ENCODE measurements at places on chromosomes 3 and 15.
A peak's percentile ranks its signal among the peaks of the same experiment; 100 is the strongest.

DNA sequence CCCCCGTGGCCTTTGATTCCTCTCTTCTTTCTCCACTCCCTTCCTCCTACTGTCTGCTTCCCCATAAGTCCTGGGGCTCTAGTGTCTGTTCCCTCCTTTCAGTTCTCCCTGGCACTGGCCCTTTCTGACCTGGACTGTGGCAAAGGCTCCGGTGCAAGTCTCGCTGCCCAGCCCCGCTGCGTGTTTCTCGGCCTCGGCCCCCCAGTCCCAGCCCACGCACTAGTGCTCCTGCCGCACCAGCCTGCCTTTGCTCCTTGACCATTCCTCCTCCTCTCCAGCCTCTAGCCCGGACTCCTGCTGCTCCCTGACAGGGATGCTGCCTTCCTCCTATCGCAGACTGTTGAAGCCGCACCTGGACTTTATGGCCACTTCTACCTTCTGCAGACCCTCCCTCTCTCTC is 2.1 kb downstream of the TM6SF1 start:
- no peak for DNase-seq

GRCh38 chr3:183158113-183158512 is 4.4 kb downstream of the LAMP3 start:
- no peak for DNase-seq

DNA sequence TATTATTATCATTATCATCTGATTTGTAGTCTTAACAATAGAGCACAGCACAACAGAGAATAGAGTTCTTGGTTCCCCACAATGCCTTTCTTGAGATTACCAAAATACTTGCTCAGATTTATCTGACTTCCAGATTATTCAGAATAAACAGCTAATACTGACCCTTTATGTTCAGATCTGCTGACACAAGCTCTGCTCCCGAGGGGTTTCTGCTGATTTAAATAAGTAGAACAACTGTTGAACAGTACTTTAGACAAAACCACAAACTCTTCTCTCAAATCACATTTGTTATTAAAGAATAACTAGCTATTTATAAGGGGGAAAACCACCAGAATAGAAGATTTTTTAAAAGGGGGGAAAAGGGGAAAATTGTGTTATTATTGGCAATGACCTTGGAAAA is 380.2 kb upstream of the ATP11B start:
- no peak for DNase-seq

DNA sequence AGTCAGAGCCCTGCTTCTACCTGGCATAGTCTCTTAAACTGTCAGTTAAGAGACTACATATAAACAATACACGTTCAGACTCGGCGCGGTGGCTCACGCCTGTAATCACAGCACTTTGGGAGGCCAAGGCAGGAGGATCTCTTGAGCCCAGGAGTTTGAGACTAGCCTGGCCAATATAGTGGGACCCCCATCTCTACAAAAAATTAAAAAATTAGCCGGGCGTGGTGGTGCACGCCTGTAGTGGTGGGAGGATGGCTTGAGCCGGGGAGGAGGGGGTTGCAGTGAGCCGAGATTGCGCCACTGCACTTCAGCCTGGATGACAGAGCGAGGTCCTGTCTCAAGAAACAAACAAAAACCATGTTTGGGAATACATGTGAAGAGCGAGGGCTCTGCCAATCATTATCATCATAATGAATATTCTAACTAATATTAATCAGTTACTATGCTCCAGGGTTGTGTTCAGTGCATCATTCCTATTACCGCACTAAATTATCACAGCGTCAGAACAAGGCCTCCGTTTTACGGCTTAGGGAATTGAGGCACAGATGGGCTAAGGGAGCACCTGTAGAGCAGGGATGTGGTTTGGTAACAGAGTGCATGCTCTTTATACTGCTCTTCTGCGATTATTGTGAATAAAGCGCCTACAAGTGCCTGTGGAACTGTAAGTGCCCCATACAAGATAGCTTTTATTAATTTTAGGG is 844 bp upstream of the UQCC5 start:
- no peak for DNase-seq

DNA sequence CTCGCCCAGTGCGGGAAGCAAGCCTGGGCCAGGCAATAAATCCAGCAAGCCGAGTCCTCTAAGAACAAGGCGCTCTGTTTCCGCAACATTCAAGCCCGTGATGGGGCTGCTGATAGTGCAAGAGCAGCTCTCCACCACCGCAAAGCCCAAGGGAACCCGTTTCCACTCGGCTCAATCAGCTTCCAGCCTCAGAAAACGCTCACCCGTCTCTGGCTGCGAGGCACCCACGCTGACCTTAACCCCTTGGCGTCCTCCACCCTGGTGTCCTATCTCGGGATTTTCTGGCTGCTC is 17.8 kb downstream of the SPATA12 start:
- DNase-seq = peak; percentile 31

GRCh38 chr15:96117270-96117669 is 213.2 kb upstream of the NR2F2 start:
- no peak for DNase-seq

- no peak for DNase-seq
Measured at GRCh38 chr15:69929905-69930630, 167.6 kb downstream of the TLE3 start.

GRCh38 chr15:38828031-38828532 is 263.5 kb upstream of the RASGRP1 start:
- no peak for DNase-seq

DNA sequence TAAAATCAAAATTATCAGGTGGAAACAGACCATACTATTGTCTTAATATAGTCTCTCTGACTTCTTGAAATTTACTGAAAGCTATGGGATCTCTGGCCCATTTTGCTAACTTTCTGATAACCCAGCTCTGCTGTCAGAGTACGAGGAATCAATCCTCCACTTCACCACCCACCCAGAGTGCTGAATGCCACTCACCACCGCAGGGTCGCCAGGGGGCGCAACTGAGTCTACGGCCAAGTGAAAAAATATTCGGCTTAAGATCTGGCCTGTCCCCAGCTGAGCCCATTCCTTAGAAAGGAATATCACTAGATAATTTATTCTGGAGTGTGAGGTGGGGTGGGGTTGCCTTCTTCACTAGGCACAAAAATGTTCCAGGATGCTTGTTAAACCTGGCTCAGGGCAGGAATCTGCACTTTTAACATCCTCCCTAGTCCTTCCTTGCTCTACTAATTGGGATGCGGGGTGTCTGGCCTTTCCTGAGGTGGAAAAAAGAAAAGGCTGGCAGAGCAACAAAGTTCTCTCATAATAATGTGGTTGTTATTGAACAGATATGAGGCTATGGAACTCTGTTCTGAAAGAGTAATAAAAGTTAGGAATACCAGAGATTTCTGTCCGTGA is 520.6 kb downstream of the MFSD1 start:
- no peak for DNase-seq

- DNase-seq = no peak
Measured at GRCh38 chr15:55915221-55915620, 78.2 kb downstream of the NEDD4 start.

GRCh38 chr3:120364821-120365220 is 15.7 kb upstream of the LRRC58 start:
- DNase-seq = no peak

- no peak for DNase-seq
Measured at GRCh38 chr3:31692751-31693150, 160.0 kb downstream of the STT3B start.

GRCh38 chr3:121942116-121942786 is 48.0 kb downstream of the SLC15A2 start:
- no peak for DNase-seq

GRCh38 chr15:76200083-76200465 is 111.2 kb downstream of the ETFA start:
- no peak for DNase-seq

- no peak for DNase-seq
Measured at GRCh38 chr15:58536414-58536813, 104.6 kb downstream of the LIPC start.

GRCh38 chr3:31748933-31749295 is 216.2 kb downstream of the STT3B start:
- DNase-seq = no peak

GRCh38 chr15:68304589-68305337 is 27.2 kb downstream of the FEM1B start:
- no peak for DNase-seq

- DNase-seq = no peak
Measured at GRCh38 chr15:40357246-40357645, 773 bp upstream of the DISP2 start.

GRCh38 chr15:37204692-37205091 is 104.3 kb upstream of the MEIS2 start:
- no peak for DNase-seq

GRCh38 chr3:109131276-109131675 is 5.2 kb upstream of the C3orf85 start:
- DNase-seq = no peak

- DNase-seq = peak; percentile 74
Measured at GRCh38 chr3:126389112-126389793, 5.5 kb upstream of the CFAP100 start.

- DNase-seq = no peak
Measured at GRCh38 chr3:124584245-124584551, 146.1 kb upstream of the UMPS start.

DNA sequence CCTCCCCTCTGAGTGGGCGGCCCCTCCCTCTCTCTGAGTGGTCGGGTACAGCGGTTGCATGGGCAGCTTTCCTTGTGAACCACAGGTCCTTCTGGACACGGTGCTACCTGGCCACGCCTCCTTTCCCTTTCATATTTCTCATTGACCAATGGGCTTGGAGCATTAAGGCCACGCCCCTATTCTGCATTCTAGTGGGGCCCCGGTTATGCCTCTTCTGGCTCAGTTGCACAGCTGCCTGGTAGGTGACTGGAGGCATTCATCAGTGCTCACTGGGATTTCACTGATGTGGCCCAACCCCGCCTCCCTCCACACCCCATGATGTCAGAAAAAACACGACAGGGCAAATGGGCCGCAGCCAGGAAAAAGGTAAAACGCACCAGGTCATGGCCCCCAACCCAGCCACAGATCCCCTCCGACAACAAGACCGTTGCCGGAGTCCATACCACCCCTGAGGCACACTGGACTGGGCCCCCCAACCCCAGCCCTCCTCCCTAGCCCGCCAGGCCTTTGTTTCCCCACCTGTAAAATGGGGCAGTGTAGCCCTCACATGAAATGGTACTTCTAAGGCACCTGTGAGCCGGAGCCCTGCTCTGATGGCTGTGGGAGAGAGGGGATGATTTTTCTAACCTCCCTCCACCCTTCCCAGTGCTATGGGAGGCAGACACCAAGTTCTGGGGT is 26.3 kb downstream of the NGRN start:
- DNase-seq = no peak

DNA sequence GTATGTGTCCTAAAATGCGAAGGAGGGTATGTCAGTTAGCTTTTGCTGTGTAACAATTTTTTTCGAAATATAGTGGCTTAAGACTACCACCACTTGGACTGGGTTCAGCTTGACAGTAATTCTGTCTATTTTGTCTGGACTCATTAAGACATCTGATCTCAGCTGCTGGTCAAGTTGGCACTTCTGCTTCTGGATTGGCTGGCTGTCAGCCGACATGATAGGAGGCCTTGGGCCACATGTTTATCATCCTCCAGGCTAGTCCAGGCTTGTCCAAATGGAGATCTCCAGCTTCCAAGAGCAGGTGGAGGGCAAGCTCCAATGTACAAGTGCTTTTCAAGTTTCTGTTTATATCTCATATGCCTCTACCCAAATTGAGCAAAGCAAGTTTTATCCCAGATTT is 95.9 kb downstream of the GALK2 start:
- DNase-seq = no peak

DNA sequence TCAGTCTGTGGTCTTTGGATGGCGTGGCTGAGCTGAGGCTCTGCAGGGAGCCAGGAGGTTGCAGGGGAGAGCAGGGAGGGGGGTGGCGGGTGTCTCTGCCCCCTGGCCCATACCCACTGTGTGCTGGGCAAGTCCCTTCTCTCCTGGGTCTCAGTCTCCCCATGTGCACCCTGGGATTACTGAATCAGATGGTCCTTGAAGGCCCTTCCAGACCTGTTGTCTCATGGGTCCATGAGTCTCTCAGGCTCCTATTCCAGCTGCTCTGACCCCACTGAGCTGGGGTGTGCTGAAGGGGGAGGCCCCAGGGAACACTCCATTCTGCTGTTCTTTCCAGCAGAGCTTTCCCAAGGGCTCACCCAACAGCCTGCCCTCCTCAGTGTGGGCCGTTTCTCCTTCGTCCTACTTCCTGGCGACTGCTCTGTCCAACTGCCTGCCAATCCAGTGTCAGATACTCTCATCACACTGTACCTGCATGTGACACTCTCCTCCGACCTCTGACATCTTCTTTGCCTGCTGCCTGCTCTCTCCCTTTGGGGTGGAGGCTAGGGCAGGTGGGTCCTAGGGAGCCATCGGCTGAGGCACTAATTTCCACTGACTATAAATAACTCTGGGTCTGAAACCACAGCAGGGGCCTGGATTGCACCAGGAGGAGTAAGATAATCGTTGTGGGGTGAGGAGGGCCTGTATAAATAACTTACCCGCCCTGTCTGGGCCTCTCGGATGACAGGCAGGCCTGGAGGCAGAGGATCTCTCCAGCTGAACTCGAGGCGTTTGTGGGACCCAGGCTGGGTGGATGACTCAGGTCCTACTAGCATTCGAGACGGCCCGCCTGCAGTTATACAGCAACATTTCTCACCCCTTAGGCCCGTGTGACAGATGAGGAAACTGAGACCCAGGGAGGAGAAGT is 67.1 kb downstream of the ATP2B2 start:
- DNase-seq = no peak

- no peak for DNase-seq
Measured at GRCh38 chr3:141372656-141373055, 4.4 kb downstream of the ZBTB38 start.

- DNase-seq = no peak
Measured at GRCh38 chr3:122755491-122755890, 38.1 kb downstream of the HSPBAP1 start.

DNA sequence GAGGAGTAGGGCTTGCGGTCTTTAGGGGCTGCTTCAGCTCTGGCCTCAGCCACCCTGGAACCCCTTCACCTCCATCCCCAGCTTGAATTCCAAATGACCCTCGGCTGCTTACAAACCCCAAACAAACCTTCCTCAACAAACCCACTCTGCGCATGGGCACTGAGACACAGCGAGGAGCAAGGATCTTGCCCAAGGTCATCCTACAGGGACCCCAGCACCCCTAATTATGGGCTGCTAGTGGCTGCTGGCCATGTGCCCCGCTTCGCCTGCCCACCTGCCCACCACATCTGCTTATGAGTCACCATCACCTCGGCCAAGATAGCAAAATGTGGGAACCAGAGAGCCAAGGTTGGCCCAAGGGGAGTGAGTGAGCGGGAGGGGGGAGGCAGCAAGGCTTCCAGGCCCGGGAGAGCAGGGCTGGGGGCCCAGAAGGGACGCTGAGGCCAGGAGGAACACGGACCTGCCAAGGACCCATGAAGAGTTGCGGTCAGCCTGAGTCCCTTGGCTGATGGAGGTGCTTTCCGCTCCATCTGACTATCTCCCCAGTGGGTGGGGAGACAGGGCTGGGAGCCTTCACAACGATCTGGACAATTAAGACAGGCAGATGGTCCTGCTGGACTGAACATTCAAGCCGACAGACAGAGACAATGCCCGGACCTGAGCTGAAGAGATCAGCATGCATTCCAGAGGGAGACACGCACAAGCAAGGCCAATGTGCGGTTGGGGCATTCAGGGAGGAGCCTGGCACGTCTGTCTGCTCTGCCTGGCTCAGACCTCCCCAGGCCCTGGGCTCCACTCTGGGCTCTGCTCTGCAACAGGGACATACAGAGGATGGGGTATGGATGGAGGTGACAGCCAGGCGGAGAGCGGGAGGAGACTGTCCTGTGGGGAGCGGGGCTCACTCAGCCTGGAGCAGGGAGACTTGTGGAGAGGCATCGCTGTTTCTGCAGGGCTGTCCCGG is 10.8 kb upstream of the GRIP2 start:
- DNase-seq = no peak

GRCh38 chr3:111906656-111907055 is 47.6 kb downstream of the PHLDB2 start:
- no peak for DNase-seq
